ENCODE measurements at places on chromosomes 4 and X. TPM values are rescaled to one million over a fixed set of nuclear protein-coding genes. Genes with fewer than 3 reads are reported as not detected.

NWD2 gene
- polyA plus RNA-seq: 0.64 TPM

DNA sequence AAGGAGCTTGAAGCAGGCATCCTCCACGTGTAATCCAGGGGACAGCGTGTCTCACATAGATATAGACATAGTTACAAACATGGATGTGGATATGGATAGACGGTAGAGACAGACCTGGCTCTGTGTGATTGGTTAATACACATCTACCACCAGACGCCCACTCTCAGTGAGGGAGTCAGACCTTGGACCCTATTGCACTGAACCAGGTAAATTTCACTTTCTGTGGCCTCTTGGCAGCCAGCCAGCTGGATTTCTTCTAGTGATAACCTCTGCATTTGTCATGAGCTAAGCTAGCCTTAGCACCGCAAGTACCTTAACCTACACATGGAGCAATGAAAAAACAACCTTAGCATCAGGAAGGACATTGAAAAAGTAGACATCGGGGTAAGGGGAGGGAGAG, 79.2 kb upstream of the ACSL4 start:
- DNase-seq: peak; percentile 69

PCDH7 gene
- polyA plus RNA-seq: 9.3 TPM

HADH gene
- polyA plus RNA-seq: 195 TPM

C4orf51 gene
- polyA plus RNA-seq: not detected

DNA sequence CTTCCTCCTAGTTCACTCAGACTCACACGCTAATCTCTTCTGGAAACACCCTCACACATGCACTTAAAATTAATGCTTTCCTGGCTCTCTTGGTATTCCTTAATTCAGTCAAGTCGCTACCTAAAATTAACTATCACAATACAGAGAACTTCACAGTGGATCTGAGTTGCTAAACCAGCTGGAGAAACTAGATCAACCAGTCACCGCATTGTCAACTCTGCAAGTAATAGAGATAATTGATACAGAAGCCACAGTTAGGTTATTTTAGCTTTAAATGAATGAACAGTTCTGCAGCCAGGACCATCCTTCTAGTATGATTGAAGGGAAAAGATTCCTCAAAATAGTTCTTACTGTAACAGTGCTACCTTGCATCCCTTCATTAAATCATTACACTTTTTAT, 6.0 kb upstream of the TBC1D9 start:
- no peak for DNase-seq

Data from large intestine (tissue), 12 donors.